Osteocyte (in vitro differentiated cells): ENCODE measurements at places on chromosomes 5 and 9. TPM values are rescaled to one million over a fixed set of nuclear protein-coding genes. Genes with fewer than 3 reads are reported as not detected.
A peak's percentile ranks its signal among the peaks of the same experiment; 100 is the strongest.

DNA sequence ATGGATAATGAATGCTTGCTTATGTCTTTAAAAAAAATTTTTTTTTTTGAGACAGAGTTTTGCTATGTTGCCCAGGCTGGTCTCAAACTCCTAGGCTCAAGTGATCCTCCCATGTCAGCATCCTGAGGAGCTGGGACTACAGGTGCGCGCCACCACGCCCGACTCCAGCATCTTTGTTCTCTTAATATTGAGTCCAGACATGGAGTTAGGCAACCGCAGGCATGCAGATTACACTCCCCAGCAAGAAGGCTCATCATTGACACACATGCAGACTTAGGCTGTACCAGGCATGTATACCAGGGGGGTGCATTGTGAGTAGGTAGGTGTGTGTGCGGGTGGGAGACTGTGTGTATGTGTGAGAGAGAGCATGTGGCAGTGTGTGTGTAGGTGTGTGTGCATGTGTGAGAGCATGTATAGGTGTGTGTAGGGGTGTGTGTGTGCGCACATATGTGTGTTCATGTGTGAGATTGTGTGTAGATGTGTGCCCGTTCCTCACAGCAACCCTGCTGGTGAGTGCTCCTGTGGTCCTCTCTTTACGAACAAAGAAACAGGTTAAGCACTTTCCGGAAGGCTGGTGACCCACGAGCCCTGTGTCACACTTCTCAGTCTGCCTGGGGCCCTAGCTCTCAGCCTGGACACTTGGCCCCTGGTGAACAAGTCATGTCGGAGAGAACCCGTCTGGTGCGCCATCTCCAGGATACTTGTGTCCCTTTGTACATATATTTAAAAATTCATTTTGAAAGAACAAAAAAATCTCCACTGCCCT lies 6.2 kb downstream of the OBP2B start:
- no peaks in the 10 kb centered on the region for H3K4me1 ChIP-seq
- H3K27me3 ChIP-seq, result peaks cover 12% of the 10 kb centered on the region
- no peak overlapping the region for H3K4me3 ChIP-seq

DNA sequence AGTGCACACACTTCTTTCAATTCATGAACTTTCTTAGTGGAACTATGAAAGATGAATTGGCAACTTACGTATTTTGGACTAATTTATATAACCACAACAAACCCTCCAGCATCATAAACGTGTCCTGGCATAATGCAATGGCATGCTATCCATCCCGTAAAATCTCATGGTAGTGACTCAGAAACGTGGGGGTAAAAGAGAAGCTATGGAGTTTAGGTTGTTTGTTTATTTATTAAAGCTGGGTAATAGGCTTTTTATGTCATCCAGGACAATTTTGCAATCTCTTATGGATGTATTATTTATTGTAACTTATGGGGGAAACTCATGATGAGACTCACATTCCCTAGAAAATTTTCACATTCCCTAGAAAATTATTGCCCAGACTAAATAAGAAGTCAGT lies 106.3 kb downstream of the GDA start:
- H3K4me1 ChIP-seq, result no peaks in the 10 kb centered on the region
- DNase-seq, result no peak
- no peak overlapping the region for H3K4me3 ChIP-seq
- H3K27ac ChIP-seq, result no peak overlapping the region
- H3K27me3 ChIP-seq, result peaks cover 20% of the 10 kb centered on the region

DNA sequence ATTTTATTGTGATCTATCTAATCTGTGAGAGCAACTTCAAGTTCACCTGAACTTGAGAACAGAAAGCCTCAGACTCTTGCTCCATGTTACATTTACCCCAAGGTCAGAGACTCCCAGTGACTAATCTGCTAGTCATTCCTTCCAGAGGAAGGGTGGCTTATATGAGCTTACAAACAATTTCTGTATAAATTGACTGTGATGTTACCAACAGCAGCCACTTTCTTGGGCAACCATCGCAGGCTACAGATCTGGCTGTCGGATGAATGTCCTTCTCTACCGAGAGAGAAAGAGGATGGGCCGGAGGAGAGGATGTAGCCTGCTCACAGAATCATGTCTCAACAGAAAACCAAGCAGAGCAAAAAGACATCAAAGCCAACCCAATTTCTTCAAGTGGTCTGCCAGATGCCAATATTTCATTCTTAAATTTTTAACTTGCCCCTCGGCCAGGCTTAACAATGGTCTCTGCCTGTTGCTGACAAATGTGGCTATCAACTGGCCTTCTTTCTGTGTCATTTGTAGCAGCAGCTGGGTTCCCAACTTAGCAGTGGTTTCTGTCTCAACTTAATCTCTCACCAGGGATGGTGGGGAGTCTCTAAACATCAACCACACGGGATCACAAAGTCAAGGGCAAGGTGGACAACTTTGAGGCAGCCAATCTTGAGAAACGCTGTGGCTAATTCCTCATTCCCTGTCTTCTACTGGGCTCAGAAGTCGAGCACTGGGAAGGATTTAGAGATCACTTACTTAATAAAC lies 81.3 kb downstream of the RAPGEF1 start:
- no peak for DNase-seq
- H3K27me3 ChIP-seq, result no peaks in the 10 kb centered on the region
- peaks cover 77% of the 10 kb centered on the region for H3K4me1 ChIP-seq
- H3K27ac ChIP-seq, result peak overlapping the region; percentile 99
- no peaks in the 10 kb centered on the region for H3K36me3 ChIP-seq

Gene DDX4
- not detected in 2 replicates for total RNA-seq

GRCh38 chr5:126422994-126423788 lies at the start of gene GRAMD2B:
Gene GRAMD2B (plus strand): TSS chr5:126423409. CDS start chr5:126423607, 198 bp downstream.
- peak within 1 kb of the TSS; percentile 84 for H3K4me3 ChIP-seq
- peaks cover 16% of the 10 kb centered on the region for H3K36me3 ChIP-seq
- peak; percentile 92 for DNase-seq
- peak within 1 kb of the TSS; percentile 94 for H3K27ac ChIP-seq

- H3K27me3 ChIP-seq, result no peaks in the 10 kb centered on the region
- H3K36me3 ChIP-seq, result peaks cover 33% of the 10 kb centered on the region
- DNase-seq, result no peak
- H3K27ac ChIP-seq, result no peak overlapping the region
- H3K4me1 ChIP-seq, result peaks cover 16% of the 10 kb centered on the region
Observed at GRCh38 chr9:113587471-113588031, 124.0 kb downstream of the RGS3 start.

- peaks cover 46% of the 10 kb centered on the region for H3K36me3 ChIP-seq
- H3K27me3 ChIP-seq, result no peaks in the 10 kb centered on the region
- no peak for DNase-seq
- H3K4me1 ChIP-seq, result peaks cover 6% of the 10 kb centered on the region
Observed at GRCh38 chr5:72325566-72326305, 5.6 kb downstream of the PTCD2 start.

- H3K27me3 ChIP-seq, result no peaks in the 10 kb centered on the region
- no peaks in the 10 kb centered on the region for H3K36me3 ChIP-seq
- no peak overlapping the region for H3K4me3 ChIP-seq
Observed at GRCh38 chr9:28921857-28922500, 1348.7 kb upstream of the C9orf72 start.

Gene PSIP1
- 77.5 and 78.1 TPM in 2 replicates for total RNA-seq

DNA sequence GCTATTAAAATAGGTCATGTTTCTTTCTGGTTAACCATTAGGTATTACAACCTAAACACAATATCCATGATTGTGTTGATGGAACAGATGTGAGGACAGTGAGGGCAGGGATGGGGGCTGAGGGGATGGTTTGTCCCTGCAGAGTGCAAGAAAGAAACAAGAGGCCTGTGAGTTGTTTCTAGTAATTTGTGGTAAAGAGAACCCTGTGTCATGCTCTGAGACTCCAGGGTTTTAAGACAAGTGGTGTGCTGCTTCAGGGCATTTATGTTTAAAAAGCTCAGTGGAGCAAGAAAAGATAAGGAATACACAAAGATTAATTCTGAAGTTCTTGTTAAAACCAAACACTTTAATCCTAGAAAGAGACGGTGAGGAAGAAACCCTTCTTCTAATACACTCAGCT lies 656.5 kb downstream of the TLE1 start:
- H3K4me1 ChIP-seq, result peaks cover 31% of the 10 kb centered on the region
- H3K36me3 ChIP-seq, result no peaks in the 10 kb centered on the region
- H3K27ac ChIP-seq, result peak overlapping the region; percentile 21
- H3K27me3 ChIP-seq, result no peaks in the 10 kb centered on the region
- no peak overlapping the region for H3K4me3 ChIP-seq

Gene JAKMIP2
- 1.8 and 2.0 TPM in 2 replicates for total RNA-seq

- H3K27me3 ChIP-seq, result no peaks in the 10 kb centered on the region
- peaks cover 15% of the 10 kb centered on the region for H3K4me1 ChIP-seq
- H3K27ac ChIP-seq, result no peak overlapping the region
- no peak overlapping the region for H3K4me3 ChIP-seq
- no peaks in the 10 kb centered on the region for H3K36me3 ChIP-seq
Observed at GRCh38 chr9:111966861-111967291, 70.3 kb downstream of the UGCG start.

Gene FUT7
- total RNA-seq, result 0.13 TPM in 1 of 2 replicates, not detected in the other

- no peak overlapping the region for H3K27ac ChIP-seq
- peaks cover 8% of the 10 kb centered on the region for H3K36me3 ChIP-seq
- H3K27me3 ChIP-seq, result no peaks in the 10 kb centered on the region
- DNase-seq, result no peak
Observed at GRCh38 chr5:96961053-96961452, 25.2 kb downstream of the LNPEP start.

GRCh38 chr9:128127568-128127989 lies at the start of gene PTGES2:
Gene PTGES2 (minus strand): TSS chr9:128127729. CDS start chr9:128127717, 12 bp downstream.
- H3K27ac ChIP-seq, result peak within 1 kb of the TSS; percentile 95
- peaks cover 31% of the 10 kb centered on the region for H3K4me1 ChIP-seq
- H3K36me3 ChIP-seq, result peaks cover 4% of the 10 kb centered on the region
- peak; percentile 92 for DNase-seq

Gene PCDHA7
- total RNA-seq, result 2.0 and 2.1 TPM in 2 replicates

DNA sequence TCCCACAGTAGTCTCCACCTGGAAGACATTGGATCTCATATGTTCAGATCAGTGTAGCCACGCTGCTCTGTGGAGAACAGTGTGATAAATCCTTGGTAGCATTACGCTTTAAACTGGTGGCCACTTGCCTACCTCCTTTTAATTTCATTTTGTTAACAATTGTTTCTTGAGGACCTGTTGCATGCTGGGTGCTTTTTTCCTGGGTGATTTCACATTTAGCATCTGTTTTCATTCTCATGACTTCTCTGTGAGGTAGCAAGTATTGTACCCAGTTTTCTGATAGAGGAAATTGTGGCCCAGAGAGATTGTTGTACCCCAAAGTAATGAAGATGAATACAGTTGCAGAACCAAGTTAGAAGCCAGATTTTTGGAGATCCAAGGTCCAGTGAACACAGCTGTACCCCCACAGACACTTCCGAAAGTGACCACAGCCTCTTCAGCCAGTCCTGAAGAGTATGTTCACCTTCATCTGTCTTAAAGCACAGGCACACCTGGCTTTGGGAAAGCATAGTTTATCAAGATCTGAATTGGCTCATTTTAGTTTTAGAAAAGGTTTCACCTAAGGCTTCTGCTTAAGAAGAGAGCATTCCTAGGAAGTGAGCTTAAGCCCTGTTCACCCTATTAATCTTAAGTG lies 75.2 kb downstream of the F2RL2 start:
- DNase-seq, result no peak
- no peak overlapping the region for H3K27ac ChIP-seq
- H3K4me1 ChIP-seq, result peaks cover 2% of the 10 kb centered on the region

- peaks cover 41% of the 10 kb centered on the region for H3K4me1 ChIP-seq
- no peaks in the 10 kb centered on the region for H3K27me3 ChIP-seq
- no peak for DNase-seq
- no peaks in the 10 kb centered on the region for H3K36me3 ChIP-seq
- H3K4me3 ChIP-seq, result no peak overlapping the region
Observed at GRCh38 chr5:119274767-119275130, 81.1 kb upstream of the TNFAIP8 start.

Gene ACTBL2
- total RNA-seq, result not detected in 2 replicates

DNA sequence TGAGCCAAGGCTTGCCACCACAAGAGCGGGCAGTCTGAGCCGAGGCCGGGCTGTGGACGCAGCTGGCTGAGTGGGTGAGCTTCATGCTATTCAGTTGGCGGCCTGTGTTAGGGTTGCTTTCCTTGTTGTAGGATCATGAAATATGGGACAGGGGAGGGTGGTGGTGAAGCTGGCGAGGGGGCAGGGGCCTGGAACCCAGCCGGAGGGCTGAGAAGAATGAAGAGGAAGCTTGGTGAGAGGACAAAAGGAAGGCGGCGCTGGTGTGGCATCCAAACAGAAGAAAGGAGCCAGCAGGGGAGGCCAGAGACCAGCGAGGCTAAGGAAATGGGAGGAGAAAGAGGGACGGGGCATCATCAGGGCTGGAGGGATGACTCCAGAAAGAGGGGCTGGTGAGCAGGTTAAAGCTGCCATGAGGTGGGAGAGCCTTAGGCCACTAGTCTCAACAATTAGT lies 18.3 kb downstream of the RALGPS1 start:
- H3K36me3 ChIP-seq, result no peaks in the 10 kb centered on the region
- H3K4me1 ChIP-seq, result no peaks in the 10 kb centered on the region
- DNase-seq, result peak; percentile 73
- H3K4me3 ChIP-seq, result no peak overlapping the region

GRCh38 chr5:68285075-68285840 lies 69.7 kb downstream of the PIK3R1 start:
- H3K27ac ChIP-seq, result no peak overlapping the region
- DNase-seq, result no peak
- peaks cover 21% of the 10 kb centered on the region for H3K36me3 ChIP-seq
- peaks cover 41% of the 10 kb centered on the region for H3K4me1 ChIP-seq
- H3K27me3 ChIP-seq, result no peaks in the 10 kb centered on the region
